ENCODE measurements at places on chromosomes 1 and 21. TPM values are rescaled to one million over a fixed set of nuclear protein-coding genes. Genes with fewer than 3 reads are reported as not detected.

Gene PCSK9
- total RNA-seq = not detected

Gene ARMH1
- total RNA-seq = not detected

Gene TMEM125
- not detected for total RNA-seq

Gene KIAA1614
- 0.10 TPM for total RNA-seq

Gene RHBDL2
- 2.7 TPM for total RNA-seq

Gene PCBP3
- total RNA-seq = not detected

Gene HOOK1
- total RNA-seq = 5.5 TPM

Gene RNU1-4
- not detected for total RNA-seq

Data from Caki2 (cell line).